Hematopoietic multipotent progenitor cell (in vitro differentiated cells): ENCODE measurements at places on chromosomes 16 and 17.

DNA sequence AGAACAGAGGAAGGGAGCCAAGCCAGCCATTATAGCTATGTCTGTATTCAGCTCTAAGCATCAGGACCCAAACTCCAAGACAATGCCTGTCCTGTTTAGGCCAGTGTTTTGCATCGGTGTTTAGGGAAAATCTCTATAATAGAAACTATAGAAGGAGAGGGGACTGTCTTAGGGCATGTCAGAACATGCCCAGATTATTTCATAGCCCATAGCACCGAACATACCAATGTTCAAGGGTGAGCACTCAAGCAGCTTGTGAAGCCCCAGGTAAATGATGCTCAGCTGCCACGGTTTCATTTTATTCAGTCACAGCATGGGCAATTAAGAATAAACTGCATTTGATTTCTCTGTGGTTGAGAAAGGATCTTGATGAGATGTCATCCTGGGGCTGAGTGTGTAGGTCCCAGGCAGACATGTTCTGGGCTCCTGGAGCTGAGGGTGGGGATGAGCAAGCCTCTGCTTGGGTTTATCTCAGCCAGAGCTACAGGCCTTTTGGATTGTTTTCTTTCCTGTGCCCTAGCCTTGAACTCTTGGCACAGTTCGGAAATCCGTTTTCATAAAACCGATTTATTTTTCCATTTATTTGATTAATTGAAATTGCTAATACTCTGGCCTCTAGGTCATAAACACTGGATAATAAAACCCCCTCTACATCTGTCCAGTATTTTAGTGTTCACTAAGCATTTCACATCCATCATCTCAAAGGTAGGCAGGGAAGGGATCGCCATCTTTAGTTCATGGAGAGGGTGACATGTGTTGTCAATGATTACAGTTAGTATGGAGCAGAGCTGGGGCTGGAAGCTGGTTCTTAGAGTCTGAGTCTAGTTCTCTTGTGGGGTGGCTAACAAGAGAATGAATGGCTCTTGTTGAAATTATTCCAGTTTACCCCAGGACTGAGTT, 290.7 kb upstream of the ASIC2 start:
- no peak for DNase-seq

- DNase-seq: no peak
Measured at GRCh38 chr16:73735018-73735417, 561.6 kb upstream of the PSMD7 start.

- no peak for DNase-seq
Measured at GRCh38 chr17:60652454-60653247, 25.0 kb upstream of the BCAS3 start.

DNA sequence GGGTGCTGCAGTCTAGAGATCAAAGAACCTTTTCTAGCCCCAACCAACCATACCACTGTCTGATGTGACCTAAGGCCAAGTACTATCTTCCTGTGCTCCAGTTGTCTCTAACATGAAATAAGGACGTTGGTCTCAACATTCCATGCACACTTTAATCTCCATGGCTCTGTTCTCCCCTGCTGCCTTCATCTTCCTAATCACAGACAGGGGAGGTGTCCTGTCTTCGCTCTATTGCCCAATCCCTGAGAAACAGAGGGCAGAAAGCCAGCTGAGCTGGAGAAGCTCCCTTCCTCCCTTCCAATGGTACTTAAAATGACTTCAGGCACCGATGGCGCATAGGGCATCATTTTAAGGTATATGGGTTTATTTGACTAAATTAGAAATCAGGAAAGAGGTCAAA, 148.9 kb upstream of the GNAO1 start:
- DNase-seq: no peak

- DNase-seq: no peak
Measured at GRCh38 chr17:65193305-65193704, 56.1 kb downstream of the RGS9 start.

DNA sequence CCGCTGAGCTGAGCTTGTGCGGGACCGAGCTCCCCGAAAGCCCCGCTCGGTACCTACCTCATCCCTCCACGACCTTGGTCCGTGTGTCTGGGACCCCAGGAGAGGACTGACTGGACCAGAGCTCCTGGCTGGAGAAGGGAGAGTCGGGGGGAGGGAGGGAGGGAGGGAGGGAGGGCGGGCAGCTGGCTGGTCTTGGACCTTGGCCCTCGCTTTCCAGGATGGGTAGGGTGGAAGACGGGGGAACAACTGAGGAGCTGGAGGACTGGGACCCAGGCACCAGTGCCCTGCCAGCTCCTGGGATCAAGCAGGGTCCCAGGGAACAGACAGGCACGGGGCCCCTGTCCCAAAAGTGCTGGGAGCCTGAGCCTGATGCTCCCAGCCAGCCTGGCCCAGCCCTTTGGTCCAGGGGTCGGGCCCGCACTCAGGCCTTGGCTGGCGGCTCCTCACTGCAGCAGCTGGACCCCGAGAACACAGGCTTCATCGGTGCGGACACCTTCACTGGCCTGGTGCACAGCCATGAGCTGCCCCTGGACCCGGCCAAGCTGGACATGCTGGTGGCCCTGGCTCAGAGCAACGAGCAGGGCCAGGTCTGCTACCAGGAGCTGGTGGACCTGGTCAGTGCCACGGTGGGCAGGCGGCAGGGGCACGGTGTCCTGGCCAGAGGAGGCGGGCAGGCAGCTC, 553 bp downstream of the RHBDL1 start:
- DNase-seq: no peak

- DNase-seq: no peak
Measured at GRCh38 chr16:2795395-2796143, 2.7 kb upstream of the PRSS41 start.

DNA sequence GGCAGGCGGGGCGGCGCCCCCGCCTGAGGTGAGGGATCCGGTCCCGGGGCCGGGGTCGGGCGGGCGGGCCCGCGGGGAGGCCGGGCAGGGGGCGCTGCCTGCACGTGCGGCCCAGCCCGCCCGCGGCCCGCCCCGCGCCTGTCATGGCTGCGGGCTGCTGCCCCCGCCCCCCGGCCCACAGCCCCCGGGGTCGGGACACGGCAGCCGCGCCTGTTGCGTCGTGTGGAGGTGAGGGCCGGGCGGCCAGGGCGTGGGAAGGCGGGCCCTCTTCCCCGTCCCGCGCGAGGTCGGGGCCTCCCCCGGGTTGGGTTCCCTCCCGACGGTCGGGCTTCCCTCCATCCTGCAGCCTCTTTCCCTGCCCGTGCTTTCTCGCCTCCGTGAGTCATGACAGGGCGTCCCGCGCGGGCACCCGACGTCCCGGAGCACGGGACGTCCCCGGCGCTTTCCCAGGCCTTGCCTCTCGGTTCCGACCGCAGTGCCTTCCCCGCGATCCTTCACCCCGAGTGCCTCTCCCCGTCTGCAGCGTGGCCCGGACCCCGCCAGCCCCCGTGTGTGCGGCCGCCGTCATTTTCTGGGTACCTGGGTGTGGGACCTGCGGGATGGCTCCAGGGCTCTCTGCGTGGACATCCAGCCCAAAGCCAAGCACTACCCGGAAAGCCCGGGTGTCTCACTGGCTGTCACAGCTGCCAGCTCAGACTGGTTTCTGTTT, 76.7 kb downstream of the CHD9 start:
- DNase-seq: no peak

DNA sequence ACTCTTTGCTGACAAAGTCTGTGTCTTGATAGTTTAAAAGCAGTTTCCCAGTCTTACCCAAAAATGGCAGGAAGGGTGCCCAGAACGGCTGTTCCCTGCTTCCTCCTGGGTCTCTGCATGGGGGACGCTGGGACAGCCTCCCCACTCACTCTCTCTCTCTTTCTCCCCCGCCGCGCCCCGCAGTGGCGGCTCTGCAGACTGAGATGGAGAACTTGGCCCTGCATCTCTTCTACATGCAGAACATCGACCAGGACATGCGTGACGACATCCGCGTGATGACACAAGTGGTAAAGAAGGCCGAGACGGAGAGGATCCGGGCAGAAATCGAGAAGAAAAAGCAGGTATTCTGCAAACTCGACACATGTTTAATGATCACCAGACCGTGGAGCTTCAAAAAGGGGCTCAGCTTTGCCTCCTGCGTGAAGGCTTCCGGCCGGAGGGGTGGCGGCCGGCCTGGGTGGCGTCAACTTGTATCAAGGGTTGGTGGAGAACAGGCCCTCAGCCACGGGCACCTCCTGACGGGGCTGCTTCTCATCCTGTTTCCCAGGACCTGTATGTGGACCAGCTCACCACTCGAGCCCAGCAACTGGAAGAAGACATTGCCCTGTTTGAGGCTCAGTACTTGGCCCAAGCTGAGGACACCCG, 22.0 kb downstream of the CCDC40 start:
- no peak for DNase-seq

- DNase-seq: no peak
Measured at GRCh38 chr16:52785653-52786052, 238.7 kb upstream of the TOX3 start.

- DNase-seq: no peak
Measured at GRCh38 chr17:75152922-75153779, 1.2 kb downstream of the JPT1 start.

DNA sequence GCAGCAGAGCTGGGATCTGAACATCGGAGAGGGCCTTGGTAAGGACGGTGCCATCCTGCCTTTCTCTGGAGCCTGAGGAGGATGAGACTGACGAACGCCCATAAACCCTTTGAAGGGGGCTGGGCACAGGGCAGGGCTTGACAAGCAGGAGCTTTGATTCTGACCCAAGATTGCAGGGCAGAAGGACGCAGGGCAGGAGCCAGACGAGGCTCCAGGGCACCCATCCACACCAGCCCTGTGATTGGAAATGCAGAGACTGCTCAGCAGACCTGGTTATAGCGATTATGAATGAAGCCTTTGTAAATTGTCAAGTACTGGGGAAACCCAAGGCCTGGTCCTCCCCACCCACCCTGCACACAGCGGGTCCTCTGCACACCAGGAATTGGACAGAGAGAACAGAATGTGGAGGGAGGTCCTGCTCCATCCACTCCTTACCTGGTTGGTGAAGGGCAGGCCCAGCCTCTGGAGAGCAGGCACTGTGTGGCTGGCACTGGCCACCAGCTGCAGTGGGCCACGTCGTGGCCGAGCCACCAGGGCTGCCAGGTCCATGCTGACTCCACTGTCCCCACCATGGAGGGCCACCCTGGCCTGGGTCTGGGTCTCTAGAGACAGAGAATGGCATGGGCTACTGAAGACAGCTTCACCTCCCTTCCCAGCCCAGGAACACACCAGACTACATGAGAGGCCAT, 68.8 kb downstream of the RMI2 start:
- DNase-seq: no peak

DNA sequence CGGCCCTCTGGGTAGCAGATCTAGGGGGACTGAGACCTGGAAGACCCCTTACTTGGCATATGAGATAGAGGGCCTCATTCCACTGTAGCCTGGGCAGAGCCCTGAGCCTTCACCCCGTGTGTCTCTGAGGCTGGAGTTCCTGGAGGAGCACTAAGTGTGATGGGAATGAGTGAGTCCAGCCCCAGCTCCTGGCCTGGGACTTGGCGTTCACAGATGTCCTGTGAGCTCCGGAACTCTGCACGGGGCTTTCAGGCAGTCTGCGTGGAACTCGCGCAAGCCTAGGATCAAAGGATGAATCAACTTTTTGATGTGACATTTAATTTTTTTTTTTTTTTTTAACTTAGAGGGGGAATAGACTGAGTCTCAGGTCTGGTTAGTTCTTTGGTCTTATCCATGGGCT, 1.8 kb downstream of the NKD1 start:
- no peak for DNase-seq

DNA sequence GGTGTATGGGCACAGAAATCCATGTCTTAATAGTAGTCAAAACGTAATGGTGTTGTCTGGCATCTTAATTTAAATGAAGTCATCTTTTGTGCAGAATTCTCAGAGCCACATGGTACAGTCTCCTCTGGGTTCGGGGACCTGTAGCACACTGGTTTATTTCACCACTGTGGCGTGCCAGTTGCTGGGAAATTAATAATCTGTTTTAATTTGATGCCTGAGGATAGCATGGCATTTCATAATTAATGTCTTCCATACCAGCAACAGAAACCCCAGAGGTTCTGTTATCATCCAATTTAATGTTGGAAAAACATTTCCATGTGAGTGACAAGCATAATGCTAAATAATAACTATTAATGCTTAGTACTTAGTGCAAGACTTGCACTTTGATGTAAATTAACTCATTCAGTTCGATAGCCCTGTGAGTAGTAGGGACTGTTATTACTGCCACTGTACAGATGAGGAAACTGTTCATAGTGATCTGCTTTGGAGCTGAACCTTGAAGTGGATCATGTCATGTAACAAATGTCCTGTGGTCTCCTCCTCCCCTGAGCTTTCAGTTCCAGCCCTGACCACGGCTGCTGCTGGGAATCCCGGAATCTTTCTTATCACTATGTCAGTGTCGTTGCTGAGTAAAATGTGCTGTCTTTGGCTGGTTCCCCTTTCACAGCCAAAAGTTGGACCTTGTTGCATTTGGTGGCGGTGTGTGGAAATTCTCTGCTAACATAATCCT, 51.2 kb downstream of the SNX29 start:
- no peak for DNase-seq

DNA sequence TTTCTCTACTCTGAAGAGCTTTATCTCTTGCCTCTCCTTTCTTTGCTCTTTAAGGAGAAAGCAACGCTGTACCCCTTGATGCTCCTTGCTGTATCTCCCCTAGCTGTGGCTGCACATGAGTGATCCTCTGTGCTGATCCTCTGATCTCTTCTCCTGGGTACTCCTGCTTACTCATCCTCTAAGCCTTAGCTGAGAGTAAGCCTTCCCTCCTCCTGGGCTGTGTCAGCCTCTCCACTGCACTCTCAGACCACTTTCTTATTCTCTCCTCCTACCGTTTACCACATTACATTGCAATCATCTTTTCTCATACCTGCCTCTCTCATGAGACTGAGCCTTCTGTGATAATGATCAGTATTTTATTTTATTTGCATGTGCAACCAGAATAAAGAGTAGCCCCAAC, 25.1 kb downstream of the SOX9 start:
- DNase-seq: no peak

DNA sequence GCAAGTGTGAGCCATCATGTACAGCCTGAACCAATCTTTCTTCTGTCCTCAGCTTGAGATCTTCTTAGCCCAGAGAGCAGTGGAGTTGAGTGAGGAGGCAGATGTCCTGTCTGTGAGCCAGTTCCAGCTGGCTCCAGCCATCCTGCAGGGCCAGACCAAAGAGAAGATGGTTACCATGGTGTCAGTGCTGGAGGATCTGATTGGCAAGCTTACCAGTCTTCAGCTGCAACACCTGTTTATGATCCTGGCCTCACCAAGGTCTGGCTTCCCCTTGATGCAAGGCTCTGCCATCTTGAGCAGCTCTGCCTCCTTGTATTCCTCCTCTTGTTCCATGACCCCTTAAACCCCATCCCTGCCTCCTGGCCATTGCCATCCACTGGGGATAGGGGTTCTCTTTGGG, 9.6 kb downstream of the CDK5RAP3 start:
- DNase-seq: no peak

GRCh38 chr17:59914274-59914854, 21.4 kb downstream of the RPS6KB1 start:
- DNase-seq: peak; percentile 18

GRCh38 chr16:82183004-82183397, 13.0 kb upstream of the MPHOSPH6 start:
- no peak for DNase-seq
